ENCODE measurements at places on chromosomes 12 and 14. TPM values are rescaled to one million over a fixed set of nuclear protein-coding genes. Genes with fewer than 3 reads are reported as not detected.

The TAPBPL gene
- 5.2 TPM for total RNA-seq

The ESPL1 gene
- total RNA-seq = 4.8 TPM

The RPS26 gene
- total RNA-seq = 15.8 TPM

The SSPN gene
- 39.2 TPM for total RNA-seq

The LHX5 gene
- not detected for total RNA-seq

The MFAP5 gene
- 40.2 TPM for total RNA-seq

GRCh38 chr14:35949920-35950513, 123.9 kb downstream of the BRMS1L start:
- no peak for DNase-seq

GRCh38 chr12:103109861-103110260, 152.4 kb downstream of the ASCL1 start:
- no peak for DNase-seq

GRCh38 chr12:106648736-106649135, 65.9 kb downstream of the RFX4 start:
- DNase-seq = no peak

DNA sequence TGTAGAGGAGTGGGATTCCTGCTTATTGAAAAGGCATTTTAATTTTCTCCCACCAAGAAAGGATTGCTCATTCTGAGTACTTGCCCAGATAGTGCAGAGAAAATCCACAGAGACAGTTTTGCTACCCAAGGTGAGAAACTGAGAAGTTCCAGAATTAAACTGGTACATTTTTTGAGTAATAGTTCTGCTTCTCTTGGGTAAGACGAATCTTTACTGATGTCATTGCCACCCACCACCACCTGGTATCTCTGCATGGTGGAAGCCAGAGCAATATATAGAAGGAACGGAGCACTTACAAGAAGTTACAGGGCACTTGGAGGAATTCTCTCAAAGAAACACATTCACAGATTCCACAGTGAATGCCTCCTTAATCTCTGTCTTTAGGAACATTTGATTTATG, 20.7 kb upstream of the FRMD6 start:
- DNase-seq = no peak

GRCh38 chr14:57382283-57382682, 8.1 kb upstream of the NAA30 start:
- no peak for DNase-seq

GRCh38 chr12:102958073-102958829, 777 bp downstream of the ASCL1 start:
- DNase-seq = no peak

DNA sequence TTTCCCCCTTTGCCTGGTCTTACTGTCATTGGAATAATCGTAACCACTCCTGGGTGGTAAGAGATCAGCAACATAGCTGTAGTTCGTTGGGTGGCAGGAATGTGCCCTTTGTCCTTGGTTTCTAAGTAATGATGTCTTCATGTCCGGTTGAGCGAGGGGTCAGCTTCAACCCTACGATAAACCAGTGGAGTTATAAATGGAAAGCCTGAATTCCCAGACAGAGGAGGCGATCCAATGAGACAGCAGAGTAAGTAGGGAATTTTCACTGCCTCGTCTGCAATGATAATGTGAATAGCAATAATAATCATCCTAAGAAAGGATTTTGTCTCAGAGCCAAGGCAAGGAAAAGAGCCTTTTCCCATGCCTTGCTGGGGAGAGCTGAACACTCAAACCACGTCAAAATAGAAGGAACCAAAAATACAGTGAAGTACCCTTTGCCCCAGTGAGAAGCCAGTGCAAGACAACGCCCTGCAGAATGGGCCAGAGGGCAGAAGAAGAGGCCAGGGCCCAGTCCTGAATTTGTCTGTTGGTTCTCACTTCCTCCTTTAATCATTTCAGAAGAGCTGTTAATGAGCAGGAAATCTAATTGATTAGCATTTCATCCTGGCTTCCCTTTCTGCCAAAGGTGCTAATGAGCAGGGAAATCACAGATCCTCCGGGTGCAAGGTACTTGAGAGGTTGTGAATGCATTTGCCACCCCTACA, 330.7 kb downstream of the CACNA1C start:
- no peak for DNase-seq

DNA sequence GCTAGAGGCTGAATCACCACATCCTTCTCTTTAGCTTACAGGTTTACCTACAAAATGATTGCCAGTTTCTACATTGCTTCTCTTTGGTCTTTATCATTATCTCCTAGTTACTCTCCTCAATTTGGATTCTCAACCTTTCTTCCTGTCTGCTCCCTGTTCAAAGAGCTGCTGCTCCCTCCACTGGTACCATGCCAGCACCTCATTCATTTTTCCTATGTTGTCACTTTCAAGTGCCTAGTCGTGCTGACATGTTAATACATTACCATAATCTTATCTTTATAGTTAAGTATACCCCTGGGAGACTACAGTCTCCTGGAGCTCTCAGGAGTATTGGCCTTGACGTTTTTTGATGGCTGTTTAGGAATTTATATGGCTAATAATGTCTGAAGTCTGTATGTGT, 14.2 kb downstream of the FRS2 start:
- DNase-seq = no peak

GRCh38 chr14:31934767-31935266, 142.3 kb upstream of the ARHGAP5 start:
- DNase-seq = no peak

- DNase-seq = no peak
Measured at GRCh38 chr12:50841716-50842531, 802 bp upstream of the TMPRSS12 start.

GRCh38 chr12:126362493-126362892, 1297.3 kb downstream of the AACS start:
- no peak for DNase-seq

DNA sequence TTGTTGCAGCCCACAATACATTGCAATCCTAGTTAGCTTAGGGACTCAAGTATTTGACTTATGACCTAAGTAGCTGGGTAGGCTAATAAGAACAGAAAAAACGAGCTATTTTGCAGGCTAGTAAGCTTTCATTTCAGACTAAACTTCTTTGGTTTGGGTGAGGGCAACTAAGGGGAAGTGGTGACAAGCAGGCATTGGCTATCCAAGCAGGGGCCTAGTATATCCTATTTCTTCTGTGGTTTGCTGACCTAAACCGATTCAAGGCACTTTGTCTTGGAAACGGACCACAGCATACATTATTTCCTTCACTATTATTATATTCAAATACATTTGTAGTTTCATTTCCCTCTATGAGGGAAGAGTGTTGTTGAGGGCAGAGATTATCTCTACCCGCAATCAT, 21.6 kb upstream of the SLC5A8 start:
- no peak for DNase-seq

GRCh38 chr12:5429741-5430557, 2.0 kb upstream of the NTF3 start:
- DNase-seq = no peak

DNA sequence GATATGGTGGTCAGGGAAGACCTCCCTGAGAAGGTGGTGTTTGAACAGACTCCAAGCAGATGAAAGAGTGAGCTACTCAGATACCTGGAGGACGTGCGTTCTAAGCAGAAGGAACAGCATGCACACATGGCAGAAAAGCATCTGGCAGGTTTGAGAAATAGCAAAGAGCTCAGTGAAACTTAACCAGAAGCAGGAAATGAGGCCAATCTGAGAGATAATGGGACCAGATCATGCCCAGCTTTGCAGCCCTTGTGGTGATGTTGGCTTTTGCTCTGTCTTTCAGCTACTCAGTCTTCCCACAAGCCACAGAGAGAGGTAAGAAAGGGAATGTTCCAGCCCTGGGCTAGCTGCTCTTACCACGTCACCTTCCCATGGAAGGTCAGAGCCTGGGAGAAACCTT, 176.3 kb upstream of the GSC start:
- no peak for DNase-seq

DNA sequence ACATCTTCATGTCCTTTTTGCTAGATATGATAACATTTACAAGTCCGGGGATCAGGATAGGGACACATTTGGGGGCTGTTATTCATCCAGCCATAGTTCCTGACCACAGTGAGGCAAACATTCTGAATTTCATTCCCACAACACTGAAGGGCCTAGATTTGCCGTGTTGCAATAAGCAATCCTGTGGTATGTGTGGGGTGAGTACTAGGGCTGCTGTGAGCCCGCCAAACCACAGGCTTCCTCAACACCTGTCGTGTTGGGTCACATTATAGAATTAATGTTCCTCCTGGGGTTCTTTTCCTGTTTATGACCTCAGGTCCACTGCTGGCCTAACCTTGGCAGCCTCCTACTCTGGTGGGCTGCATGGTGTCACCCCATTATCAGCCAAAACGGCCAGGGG, 119.2 kb downstream of the TBC1D30 start:
- DNase-seq = no peak

- no peak for DNase-seq
Measured at GRCh38 chr14:29895591-29896083, 32.0 kb downstream of the PRKD1 start.

DNA sequence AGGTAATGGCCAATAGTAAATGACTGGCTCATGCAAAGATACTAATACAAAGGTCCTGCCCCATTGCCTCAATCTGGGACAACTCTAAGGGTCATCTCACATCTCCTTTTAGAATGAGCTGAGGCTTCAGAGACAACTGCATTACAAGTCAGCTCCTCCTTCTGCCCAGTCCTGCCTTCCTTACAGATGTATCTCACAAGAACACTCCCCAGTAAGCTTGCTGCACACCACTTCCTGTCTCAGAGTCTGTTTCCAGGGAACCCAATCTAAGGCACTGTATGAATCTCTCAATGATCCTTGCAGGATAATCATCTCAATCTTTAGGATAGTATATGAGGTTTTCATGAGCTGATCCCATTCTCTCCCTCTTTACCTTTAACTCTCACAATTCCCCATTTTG, 57.8 kb upstream of the ZDHHC17 start:
- no peak for DNase-seq

Data from chondrocyte (in vitro differentiated cells).